ENCODE measurements at places on chromosomes 5 and 9.

DNA sequence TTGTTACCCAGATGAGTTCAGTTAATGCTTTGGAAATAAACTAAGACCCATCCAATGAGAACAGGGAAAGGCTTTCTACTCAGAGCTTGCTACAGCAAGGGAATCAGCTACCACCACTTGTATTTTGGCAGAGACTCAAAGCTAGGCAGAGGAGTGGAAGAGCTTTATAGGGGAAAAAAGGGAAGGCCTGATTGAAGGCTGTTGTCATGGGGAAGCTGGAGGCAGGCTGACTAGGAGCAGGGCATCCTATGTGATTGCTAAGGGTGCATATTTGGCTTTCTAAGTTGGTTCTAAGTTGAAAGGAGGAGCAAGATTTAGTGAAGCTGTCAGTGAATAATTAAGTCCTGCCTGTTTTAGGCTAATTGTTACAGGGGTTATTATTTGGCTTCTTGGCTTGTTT lies 115.5 kb downstream of the PTTG1 start:
- DNase-seq, result no peak

DNA sequence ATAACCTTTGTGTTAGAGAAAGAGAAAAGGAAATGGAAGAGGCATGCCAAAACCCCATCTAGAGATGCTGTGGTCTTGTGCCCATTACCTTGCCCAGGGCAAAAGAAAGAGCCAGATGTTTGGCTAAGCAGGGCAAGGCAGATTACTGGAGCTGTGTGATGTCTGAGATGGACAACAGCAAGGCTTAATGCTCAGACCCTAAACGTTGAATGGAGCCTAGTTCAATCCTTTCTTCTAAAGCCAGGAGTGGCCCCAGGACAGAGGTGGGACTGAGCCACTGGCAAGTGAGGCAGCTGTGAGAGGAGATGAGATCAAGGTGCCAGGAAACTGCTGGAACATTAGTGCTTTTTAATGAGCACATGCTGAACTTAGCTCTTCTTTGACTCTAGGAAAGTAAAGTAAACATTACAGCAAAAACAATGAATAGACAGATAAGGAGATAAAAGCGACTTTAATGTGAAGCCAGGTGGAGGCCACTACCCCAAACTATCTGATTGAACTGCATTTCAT lies 143.0 kb upstream of the EGFLAM start:
- DNase-seq, result no peak

DNA sequence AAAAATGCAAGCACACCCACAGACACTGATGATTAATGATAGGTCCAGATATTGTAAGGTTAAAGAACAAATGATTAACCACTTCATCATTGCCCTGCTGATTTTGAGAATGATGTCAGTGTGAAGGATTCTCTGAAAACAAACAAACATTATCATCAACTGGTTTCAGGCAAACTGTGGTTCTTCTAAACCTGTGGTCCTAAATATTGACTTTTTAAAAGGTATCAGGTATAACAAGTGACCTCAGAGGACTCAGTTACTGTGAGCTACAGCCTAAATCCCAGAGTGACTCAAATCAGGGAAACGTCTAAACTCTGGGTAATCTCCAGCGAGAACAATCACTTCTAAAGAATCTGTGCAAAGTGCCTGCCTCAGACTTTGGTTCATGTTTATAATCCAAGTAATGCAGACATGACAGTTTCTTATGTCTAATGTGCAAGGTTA lies 172.3 kb upstream of the CDH6 start:
- no peak for DNase-seq

DNA sequence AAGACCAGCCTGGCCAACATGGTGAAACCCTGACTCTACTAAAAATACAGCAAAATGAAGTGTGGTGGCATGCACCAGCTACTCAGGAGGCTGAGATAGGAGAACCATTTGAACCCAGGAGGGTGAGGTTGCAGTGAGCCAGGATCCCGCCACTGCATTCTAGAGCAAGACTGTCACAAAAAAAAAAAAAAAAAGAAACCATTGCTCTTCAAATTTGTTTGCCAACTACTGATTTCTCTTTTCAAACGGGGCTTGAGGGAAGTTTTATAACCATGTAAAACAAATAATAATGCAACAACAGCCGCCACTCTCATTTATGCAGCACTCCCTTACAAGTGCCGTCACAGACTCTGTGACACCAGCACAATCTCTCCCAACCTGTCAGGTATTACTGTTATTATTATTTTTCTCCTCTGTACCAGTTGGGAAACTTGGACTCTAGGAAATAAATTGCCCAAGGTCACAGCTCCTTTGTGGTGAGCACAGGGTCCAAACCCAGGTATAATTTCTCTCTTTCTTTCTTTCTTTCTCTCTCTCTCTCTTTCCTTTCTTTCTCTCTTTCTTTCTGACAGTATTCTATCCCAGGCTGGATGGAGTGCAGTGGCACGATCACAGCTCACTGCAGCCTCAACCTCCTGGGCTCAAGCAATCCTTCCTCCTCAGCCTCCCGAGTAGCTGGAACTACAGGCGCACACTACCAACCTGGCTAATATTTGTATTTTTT lies 25.4 kb downstream of the SERINC5 start:
- DNase-seq, result no peak

GRCh38 chr9:77440057-77440456 lies 208.1 kb downstream of the GNA14 start:
- no peak for DNase-seq

GRCh38 chr9:132556714-132557113 lies 25.7 kb upstream of the BARHL1 start:
- DNase-seq, result no peak

DNA sequence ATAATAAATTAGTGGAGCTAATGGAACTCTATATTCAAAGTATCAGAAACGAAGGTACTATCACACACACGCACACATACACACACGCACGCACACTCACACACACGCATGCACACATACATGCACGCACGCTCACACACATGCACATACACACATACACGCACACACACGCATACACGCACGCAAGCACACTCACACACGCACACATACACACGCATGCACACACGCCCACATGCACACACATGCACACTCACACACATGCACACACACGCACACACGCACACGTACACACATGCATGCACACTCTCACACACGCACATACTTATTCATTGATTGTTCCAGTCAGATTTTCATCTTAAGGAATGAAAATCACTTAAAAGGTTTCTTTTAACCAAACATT lies 69.8 kb upstream of the ICE1 start:
- no peak for DNase-seq

GRCh38 chr5:15574806-15575325 lies 74.9 kb downstream of the FBXL7 start:
- DNase-seq, result no peak

GRCh38 chr5:152546493-152546892 lies 141.4 kb upstream of the NMUR2 start:
- no peak for DNase-seq

GRCh38 chr5:87298692-87299362 lies 31.1 kb downstream of the RASA1 start:
- DNase-seq, result no peak

DNA sequence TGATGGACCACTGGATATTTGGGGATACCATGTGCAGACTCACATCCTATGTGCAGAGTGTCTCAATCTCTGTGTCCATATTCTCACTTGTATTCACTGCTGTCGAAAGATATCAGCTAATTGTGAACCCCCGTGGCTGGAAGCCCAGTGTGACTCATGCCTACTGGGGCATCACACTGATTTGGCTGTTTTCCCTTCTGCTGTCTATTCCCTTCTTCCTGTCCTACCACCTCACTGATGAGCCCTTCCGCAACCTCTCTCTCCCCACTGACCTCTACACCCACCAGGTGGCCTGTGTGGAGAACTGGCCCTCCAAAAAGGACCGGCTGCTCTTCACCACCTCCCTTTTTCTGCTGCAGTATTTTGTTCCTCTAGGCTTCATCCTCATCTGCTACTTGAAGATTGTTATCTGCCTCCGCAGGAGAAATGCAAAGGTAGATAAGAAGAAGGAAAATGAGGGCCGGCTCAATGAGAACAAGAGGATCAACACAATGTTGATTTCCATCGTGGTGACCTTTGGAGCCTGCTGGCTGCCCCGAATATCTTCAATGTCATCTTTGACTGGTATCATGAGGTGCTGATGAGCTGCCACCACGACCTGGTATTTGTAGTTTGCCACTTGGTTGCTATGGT lies 54.5 kb upstream of the HNRNPA0 start:
- DNase-seq, result no peak

- DNase-seq, result no peak
These were observed 24.3 kb upstream of the KCNIP1 start for GRCh38 chr5:170479484-170479883.

DNA sequence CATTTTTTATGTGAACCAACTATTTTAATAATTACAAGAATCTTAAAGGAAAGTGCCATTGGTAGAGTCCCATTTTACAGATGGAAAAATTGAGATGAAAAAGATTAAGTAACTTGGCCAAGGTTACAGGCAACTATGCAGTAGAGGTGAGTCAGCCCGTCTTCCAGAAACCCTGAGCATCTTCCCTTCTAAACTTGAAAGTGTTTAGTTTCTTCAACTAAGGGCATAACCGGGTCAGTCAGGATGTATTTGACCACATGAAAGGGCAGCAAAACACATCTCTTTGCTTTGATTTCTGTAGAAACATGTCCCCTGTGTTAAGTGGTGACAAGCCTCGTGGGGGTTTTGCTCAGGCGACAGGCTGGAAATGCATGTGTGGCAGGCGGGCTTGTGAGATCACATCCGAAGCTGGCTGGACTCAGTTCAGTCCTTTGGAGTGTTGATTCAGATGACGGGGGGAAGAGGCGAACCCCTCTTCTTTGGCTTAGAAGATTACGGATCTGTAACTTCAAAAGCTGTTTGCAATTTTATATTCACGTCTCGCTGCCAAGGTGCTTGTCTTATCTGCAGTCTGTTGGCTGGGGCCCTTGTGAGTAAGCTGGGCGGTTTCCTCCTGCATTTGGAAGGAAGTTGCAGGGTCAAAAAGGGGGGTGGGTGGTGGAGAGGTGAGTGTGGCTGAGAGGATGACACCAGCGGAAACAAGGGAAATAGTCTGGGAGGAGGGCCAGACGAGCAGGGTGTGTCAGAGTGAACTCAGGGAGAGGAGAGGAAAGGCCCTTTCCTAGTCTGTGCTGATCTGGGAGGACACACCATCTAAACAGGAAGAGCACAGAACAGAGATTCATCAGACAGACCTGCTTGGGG lies 78.9 kb upstream of the RPS23 start:
- DNase-seq, result no peak

GRCh38 chr9:116073826-116074225 lies 79.8 kb upstream of the PAPPA start:
- DNase-seq, result no peak

GRCh38 chr5:142053426-142054151 lies 40.8 kb upstream of the GNPDA1 start:
- DNase-seq, result peak; percentile 56

DNA sequence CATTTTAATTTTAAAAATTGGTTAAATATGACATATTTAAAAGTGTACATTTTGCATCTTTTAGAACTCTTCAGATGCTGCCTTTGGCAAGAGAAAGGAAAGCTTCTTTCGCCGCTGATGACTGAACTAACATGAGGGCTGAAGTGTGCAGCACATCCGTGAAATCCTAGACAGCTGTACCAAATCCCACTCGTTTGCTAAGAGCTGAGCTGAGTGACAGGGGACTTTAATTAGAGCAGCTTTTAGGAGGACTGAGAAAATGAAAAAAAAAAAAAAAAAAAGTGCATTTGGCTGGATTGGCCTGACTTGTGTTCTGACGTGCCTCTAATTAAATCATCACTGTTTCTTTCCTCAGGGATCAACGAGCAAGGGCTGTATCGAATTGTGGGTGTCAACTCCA lies 271.3 kb downstream of the ARHGAP26 start:
- no peak for DNase-seq

- no peak for DNase-seq
These were observed 13.5 kb upstream of the DRD1 start for GRCh38 chr5:175457466-175457865.

GRCh38 chr9:2109069-2109650 lies 94.0 kb downstream of the SMARCA2 start:
- no peak for DNase-seq

GRCh38 chr5:133783481-133783880 lies 171.1 kb upstream of the FSTL4 start:
- no peak for DNase-seq

- no peak for DNase-seq
These were observed 665.0 kb downstream of the NR2F1-AS1 start for GRCh38 chr5:92916036-92916435.

DNA sequence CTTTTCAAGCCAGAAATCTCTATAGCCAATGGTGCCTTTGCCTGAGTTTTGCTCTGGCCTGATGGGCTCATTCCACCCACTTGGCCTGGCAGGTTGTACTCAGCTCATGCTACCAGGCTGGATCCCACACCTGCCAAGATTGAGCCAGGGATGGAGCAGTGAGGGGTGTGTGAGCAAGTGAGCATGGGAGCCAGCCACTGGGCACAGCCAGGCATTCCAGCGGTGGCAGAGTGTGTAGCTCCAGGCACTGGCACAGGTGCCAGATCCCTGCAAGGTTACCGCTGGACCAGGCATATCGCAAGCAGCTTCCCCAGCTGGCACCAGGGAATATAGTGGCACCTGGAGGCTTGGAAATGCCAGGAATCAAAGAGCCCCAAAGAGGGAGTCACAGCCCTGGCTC lies 2395.6 kb upstream of the C9orf72 start:
- no peak for DNase-seq

DNA sequence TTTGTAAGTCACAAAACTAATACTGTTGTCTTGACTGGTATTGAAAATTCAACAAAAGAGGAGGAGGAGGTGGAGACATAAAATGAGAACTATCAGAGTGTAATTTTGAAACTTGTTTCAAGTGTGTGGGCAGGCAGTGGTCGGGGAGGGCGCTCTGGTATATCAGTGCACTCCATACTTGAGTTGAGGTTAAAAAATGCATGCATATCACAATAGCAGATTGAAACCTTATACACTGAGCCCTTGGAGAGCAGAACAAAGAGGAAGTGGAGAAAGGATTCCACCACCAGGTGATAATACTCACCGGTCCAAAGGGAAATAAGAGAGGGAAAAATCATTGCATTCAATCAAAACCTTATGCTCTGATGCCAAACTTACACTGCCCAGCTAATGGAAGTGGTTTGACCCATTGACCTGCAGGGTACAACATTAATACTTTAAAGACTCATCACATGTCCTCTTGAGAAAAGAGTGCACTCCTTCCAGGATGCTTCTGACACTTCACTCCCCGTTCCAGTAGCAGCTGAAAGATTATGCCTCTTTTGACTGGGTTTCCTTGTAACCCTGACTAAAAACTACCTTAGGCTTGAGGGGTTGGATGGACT lies 79.5 kb upstream of the FAM169A start:
- no peak for DNase-seq

GRCh38 chr5:169511708-169512107 lies 71.9 kb upstream of the SPDL1 start:
- DNase-seq, result no peak

- DNase-seq, result no peak
These were observed 55.1 kb upstream of the CCDC112 start for GRCh38 chr5:115351356-115352195.

DNA sequence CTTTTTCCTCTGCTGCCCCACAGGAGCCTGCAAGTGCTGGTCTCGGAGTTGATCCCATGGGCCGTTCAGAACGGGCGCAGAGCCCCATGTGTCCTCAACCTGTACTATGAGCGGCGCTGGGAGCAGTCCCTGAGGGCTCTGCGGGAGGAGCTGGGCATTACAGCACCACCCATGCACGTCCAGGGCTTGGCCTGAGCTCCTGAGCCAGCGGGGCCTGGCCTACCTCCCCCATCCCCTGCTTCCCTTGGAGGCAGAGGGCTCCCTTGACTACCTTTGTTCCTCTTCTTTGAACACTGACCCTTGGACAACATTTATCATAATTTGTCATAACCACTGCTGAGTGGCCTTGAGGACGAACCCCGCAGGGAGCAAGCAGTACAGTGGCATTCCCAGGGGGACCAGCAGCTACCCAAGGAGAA lies 6.9 kb upstream of the SLC27A4 start:
- DNase-seq, result no peak

Data from SIG-M5 (cell line).